ENCODE measurements at places on chromosomes 12 and 14.

- H3K36me3 ChIP-seq = 0 out of 2 replicates have a peak, but pooled peaks cover 2% of the 10 kb centered on the region
- peaks cover 29% of the 10 kb centered on the region for H3K4me1 ChIP-seq
- H3K27ac ChIP-seq = no peak overlapping the region
- no peaks in the 10 kb centered on the region for H3K27me3 ChIP-seq
- peak; percentile 63 for DNase-seq
Observed at GRCh38 chr12:113196990-113197389, 11.5 kb downstream of the RITA1 start.

GRCh38 chr12:630656-631632, 32.3 kb downstream of the NINJ2 start:
- no peak overlapping the region for H3K27ac ChIP-seq
- H3K36me3 ChIP-seq = no peaks in the 10 kb centered on the region
- no peak for DNase-seq
- peaks cover 37% of the 10 kb centered on the region for H3K4me1 ChIP-seq
- H3K27me3 ChIP-seq = no peaks in the 10 kb centered on the region
- H3K4me3 ChIP-seq = no peak overlapping the region

- H3K4me1 ChIP-seq = peaks cover 19% of the 10 kb centered on the region
- H3K27ac ChIP-seq = peak within 1 kb of the TSS; percentile 43
- H3K4me3 ChIP-seq = peak within 1 kb of the TSS; percentile 77
- peak; percentile 6 for DNase-seq
Observed at GRCh38 chr12:111766608-111767361, at the start of gene ALDH2. ALDH2 (plus strand) TSS chr12:111766933; CDS start chr12:111766983, 50 bp downstream.

DNA sequence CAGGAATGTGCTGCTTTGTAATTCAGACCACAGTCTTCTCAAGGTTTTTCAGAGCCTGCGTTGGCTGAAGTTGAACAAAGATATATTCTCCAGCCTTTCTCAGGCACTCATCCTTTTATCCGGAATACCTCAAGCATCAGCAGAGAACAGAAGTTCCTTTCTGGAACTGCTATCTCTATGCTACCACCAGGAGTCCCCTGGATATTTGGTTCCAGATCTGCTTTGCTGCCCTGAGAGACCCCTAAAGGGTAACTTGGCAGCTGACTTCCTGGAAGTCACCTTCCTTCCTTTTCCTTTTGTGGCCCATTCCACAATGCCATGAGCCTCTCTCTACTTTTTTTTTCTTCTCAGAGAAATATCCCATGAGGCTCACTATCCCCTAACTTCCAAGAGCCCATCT, 188.2 kb downstream of the PLCZ1 start:
- no peaks in the 10 kb centered on the region for H3K27me3 ChIP-seq
- no peaks in the 10 kb centered on the region for H3K36me3 ChIP-seq
- H3K4me1 ChIP-seq = no peaks in the 10 kb centered on the region
- no peak overlapping the region for H3K4me3 ChIP-seq
- H3K27ac ChIP-seq = no peak overlapping the region
- DNase-seq = no peak

- H3K27ac ChIP-seq = no peak overlapping the region
- H3K4me3 ChIP-seq = no peak overlapping the region
- H3K4me1 ChIP-seq = peaks cover 27% of the 10 kb centered on the region
- peak; percentile 18 for DNase-seq
- H3K36me3 ChIP-seq = no peaks in the 10 kb centered on the region
- H3K27me3 ChIP-seq = no peaks in the 10 kb centered on the region
Observed at GRCh38 chr12:132502149-132502881, 12.4 kb downstream of the FBRSL1 start.

DNA sequence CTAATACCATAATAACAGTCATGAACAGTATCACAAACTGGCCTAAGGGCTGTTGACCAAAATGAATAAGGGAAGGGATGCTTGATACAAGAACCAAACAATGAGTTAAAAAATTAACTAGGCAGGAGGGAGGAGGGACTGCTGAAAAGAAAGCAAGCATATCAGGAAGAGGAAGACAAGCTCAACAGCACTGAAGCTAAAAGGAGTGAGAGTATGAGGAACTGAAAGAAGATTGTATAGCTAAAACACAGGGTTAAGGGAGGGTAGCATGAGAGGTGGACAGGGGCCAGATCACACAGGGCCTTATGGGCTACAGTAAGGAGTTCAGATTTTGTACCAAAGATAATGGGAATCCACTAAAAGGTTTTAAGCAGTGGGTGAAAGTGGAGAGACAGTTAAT, 34.1 kb downstream of the ITGA7 start:
- no peaks in the 10 kb centered on the region for H3K36me3 ChIP-seq
- H3K27ac ChIP-seq = no peak overlapping the region
- H3K4me3 ChIP-seq = no peak overlapping the region
- H3K27me3 ChIP-seq = no peaks in the 10 kb centered on the region
- DNase-seq = no peak
- H3K4me1 ChIP-seq = no peaks in the 10 kb centered on the region

- peaks cover 6% of the 10 kb centered on the region for H3K36me3 ChIP-seq
- no peak overlapping the region for H3K27ac ChIP-seq
- H3K4me1 ChIP-seq = peaks cover 15% of the 10 kb centered on the region
- H3K27me3 ChIP-seq = no peaks in the 10 kb centered on the region
Observed at GRCh38 chr12:117832459-117833457, 136.0 kb downstream of the KSR2 start.

DNA sequence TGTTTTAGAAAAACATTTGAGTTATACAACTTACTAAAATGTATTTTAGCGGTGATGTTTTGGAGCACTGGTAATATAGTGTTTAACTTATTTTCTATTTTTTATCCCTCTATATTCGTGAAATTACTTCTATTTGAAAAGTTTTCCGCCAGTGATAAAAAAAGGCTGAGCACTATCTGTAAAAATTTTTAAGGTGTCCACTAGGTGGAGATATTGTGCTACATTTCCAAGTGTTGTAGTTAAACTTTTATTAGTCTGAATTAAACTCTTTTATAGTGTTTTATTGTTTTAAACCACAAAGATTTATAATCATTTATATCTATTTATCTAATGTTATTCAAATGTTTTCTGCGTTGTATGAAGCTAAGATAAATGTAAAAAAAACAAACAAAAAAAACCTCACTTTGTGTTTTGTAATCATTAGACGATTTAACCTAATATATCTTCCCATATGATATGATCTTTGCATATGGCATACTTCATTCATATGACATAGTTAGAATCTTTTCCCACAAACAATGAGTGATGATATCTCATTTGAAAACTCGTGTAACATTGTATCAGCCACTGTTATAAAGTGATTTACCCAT, 11.8 kb downstream of the ALG10B start:
- H3K4me3 ChIP-seq = no peak overlapping the region
- DNase-seq = peak; percentile 24
- H3K27ac ChIP-seq = no peak overlapping the region
- H3K27me3 ChIP-seq = no peaks in the 10 kb centered on the region

DNA sequence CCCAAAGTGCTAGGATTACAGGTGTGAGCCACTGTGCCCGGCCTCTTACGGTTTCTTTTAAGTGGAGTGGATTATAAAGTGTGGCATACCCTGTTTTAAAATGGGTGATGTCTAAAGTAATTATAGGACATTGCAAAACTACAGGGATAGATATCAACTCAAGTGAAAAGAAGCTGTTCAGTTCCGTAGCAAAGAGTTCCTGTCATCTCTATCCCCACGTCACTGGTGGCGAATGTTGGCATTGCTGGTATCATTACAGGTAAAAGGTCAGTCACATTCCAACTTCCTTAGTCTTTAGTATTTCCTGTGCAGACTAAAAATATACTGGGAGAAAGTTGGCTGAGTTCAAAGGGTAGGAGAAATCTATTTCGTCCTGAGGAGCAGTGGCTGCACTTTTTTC, 95.6 kb upstream of the SLC38A2 start:
- H3K4me1 ChIP-seq = peaks cover 73% of the 10 kb centered on the region
- no peak overlapping the region for H3K4me3 ChIP-seq
- H3K27ac ChIP-seq = peak overlapping the region; percentile 100

DNA sequence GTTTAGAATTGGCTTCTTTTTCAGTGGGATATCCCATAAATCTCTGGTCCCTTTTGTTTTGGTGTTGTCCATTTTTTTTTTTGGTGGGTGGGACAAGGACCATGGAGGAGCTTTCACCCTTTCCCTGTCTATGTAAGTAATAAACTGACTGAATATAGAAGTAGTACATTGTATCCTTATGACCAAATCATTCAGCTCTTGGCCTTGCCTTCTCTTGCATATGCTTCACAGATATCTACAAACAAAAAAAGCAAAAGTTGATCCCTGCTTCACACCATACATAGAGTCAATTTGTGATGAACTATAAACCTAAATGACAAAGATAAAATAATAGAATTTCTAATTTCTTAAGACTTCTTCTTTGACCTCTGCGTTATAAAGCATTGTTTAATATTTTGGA, 59.8 kb downstream of the SIX1 start:
- no peaks in the 10 kb centered on the region for H3K27me3 ChIP-seq
- H3K4me1 ChIP-seq = no peaks in the 10 kb centered on the region
- no peak overlapping the region for H3K27ac ChIP-seq
- H3K4me3 ChIP-seq = no peak overlapping the region
- no peaks in the 10 kb centered on the region for H3K36me3 ChIP-seq

DNA sequence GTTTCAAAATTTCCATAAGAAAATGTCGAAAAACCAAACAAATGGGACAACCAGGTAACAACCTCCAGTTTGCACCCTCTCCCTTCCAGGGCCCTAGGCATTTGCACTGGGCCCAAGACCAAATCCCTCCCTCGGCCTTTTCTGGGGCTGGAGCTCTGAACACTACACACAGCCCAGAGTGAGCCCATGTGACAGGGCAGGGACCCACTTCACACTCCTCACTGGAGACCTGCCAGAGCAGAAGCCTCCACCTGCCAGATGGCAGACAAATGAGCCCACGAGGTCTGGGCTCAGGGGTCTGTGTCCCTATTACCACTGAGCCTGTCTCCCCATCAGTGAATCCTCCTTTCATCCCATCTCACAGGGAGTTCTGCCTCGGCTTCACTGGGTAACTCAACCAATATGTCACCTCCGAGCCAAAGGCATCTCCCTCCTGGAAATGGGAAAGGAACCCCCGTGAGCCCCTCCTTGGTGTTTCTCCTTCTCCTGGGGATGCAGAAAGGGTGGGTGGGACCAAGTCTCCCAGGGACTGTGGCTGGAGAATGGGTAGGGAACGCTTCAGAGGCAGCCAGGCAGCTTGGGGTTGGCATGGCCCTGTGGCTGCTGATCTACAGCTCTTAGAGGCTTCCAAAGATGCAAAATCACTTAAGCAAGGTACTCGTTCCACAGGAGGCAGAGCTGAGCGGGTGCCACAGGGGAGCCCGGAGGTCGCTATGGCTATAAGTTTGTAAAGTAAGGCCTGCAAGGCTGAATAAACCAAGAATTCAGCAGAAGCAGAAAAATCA, 10.6 kb downstream of the VWF start:
- H3K27me3 ChIP-seq = no peaks in the 10 kb centered on the region
- H3K4me1 ChIP-seq = peaks cover 21% of the 10 kb centered on the region
- no peak for DNase-seq
- no peak overlapping the region for H3K4me3 ChIP-seq
- H3K36me3 ChIP-seq = no peaks in the 10 kb centered on the region

GRCh38 chr12:131211340-131211938, 257.7 kb downstream of the ADGRD1 start:
- H3K4me3 ChIP-seq = no peak overlapping the region
- no peaks in the 10 kb centered on the region for H3K36me3 ChIP-seq
- H3K4me1 ChIP-seq = no peaks in the 10 kb centered on the region
- H3K27ac ChIP-seq = no peak overlapping the region
- no peak for DNase-seq

DNA sequence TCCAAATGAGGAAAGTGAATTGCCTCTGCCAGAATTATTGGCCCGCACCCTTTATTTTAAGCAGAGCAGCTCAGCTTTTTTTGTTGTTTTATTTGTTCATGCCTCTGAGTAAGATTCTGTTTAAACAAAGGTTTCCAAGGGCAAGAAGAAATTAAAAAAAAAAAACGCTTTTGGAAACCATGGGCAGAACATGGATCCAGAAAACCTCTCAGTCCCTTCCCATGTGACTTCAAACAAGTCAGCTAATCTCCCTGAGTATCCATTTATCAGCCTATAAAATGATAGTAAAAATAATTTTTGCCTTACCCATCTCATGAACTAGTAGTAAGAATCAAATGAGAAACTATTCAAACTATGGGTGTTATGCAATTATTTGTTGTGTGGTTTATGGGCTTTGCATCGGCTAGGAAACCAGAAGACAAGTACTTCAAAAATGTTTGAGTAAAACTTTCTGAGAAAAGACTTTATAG, 27.6 kb downstream of the KITLG start:
- H3K4me1 ChIP-seq = peaks cover 96% of the 10 kb centered on the region
- peak overlapping the region; percentile 47 for H3K27ac ChIP-seq
- no peak overlapping the region for H3K4me3 ChIP-seq
- H3K36me3 ChIP-seq = peaks cover 1% of the 10 kb centered on the region
- H3K27me3 ChIP-seq = no peaks in the 10 kb centered on the region

DNA sequence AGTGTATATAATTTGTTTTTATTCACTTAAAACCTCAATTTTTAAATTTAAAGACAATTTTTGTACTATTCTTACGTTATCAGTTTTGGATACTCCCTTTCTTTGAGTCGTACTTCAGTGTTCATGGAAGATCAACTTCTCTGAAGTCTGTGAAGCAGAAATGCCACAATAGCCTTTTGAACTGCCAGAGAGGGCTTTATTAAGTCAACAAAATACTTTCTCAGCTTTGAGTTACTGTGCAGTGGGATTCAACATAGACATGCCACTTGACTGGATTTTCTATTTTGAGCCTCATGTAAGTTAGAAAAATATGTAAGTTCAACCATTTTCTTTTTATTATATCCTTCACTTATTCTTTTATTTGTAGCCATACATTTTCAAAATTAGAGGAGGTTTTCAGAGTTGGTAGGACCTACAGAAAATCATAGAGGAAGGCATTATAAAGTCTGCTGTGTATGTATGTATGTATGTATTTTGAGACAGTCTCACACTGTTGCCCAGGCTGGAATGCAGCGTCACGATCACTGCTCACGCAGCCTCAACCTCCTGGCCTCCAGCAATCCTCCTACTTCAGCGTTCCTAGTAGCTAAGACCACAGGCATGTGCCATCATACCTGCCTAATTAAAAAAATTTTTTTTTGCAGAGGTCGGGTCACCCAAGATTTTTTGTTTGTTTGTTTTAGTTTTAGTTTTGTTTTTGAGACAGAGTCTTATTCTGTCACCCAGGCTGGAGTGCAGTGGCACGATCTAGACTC, 31.3 kb upstream of the BCAT1 start:
- no peaks in the 10 kb centered on the region for H3K27me3 ChIP-seq
- H3K4me1 ChIP-seq = no peaks in the 10 kb centered on the region
- DNase-seq = no peak

- no peak overlapping the region for H3K27ac ChIP-seq
- H3K4me1 ChIP-seq = peaks cover 6% of the 10 kb centered on the region
- H3K36me3 ChIP-seq = no peaks in the 10 kb centered on the region
- DNase-seq = no peak
- no peak overlapping the region for H3K4me3 ChIP-seq
- no peaks in the 10 kb centered on the region for H3K27me3 ChIP-seq
Observed at GRCh38 chr14:72714094-72714493, 179.8 kb downstream of the DPF3 start.

GRCh38 chr12:10211940-10212738, 538 bp upstream of the GABARAPL1 start:
- no peaks in the 10 kb centered on the region for H3K36me3 ChIP-seq
- peak; percentile 96 for DNase-seq
- peak overlapping the region; percentile 79 for H3K27ac ChIP-seq

GRCh38 chr12:70853326-70853725, 67.2 kb downstream of the PTPRR start:
- DNase-seq = no peak
- H3K27me3 ChIP-seq = no peaks in the 10 kb centered on the region
- H3K4me1 ChIP-seq = no peaks in the 10 kb centered on the region
- no peak overlapping the region for H3K27ac ChIP-seq
- H3K36me3 ChIP-seq = no peaks in the 10 kb centered on the region

- H3K27me3 ChIP-seq = no peaks in the 10 kb centered on the region
- H3K4me3 ChIP-seq = no peak overlapping the region
- H3K27ac ChIP-seq = no peak overlapping the region
- no peaks in the 10 kb centered on the region for H3K36me3 ChIP-seq
- no peaks in the 10 kb centered on the region for H3K4me1 ChIP-seq
- DNase-seq = no peak
Observed at GRCh38 chr14:33569821-33570687, 380.8 kb downstream of the EGLN3 start.
